ENCODE measurements at places on chromosomes 4 and X. TPM values are rescaled to one million over a fixed set of nuclear protein-coding genes. Genes with fewer than 3 reads are reported as not detected.

DNA sequence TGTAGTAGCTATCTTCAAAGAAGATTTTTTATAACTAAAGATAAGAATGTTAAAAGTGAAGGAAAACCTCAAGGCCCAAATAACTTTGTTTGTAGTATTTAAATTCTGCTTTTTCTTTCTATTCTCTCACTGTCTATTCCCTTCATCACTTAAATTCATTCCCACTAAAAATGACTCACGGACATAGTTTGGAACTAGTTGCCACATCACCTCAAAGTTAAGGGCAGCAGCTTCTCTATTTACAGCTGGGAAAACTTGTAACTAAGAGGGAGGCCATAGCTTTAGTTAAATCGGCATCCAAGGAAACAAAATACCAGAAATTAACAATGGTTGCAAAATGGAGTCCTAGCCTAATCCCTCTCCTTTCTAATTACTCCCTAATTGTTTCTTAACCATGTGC, 325.4 kb upstream of the MAGEB2 start:
- no peaks in the 10 kb centered on the region for H3K27me3 ChIP-seq
- no peak overlapping the region for H3K27ac ChIP-seq
- H3K4me1 ChIP-seq: no peaks in the 10 kb centered on the region

DNA sequence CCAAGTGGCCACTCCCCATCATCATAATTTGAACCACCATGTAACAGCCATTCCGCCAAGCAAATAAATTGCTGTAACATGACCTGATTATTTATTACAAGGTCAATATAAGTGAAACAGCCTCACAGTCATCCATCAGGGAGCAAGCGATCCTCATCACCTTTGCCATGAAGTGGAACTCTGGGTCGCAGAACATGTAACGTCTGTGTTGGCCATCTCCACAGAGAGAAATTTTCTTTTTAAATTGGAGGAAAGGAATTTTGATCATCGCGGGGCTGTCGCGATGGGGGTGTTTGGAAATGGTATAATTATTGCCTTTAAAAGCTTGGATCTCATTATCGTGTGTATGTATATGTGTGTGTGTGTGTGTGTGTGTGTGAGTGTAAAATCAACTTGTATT, 90.2 kb downstream of the SHOX start:
- no peak overlapping the region for H3K27ac ChIP-seq
- no peak overlapping the region for H3K4me3 ChIP-seq
- H3K36me3 ChIP-seq: no peaks in the 10 kb centered on the region
- no peaks in the 10 kb centered on the region for H3K4me1 ChIP-seq

DNA sequence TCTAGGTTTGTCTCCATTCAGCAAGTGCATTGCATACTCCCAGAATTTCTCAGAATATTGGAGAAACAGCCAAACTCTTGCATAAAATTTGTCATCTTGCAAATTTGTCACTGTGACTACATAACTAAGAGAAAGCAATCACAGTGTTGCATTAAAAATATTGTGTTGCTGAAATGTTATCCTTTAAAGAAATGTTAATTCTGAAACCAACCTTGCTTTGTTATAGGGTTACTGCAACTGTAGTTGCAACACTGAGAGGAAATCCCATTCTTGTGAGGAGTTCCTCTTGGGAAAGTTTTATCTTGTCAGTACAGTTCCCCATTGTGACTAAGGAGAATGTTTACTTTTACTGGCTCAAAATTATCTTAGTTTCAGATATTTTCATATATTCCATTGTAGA, 20.9 kb downstream of the CYBB start:
- no peaks in the 10 kb centered on the region for H3K36me3 ChIP-seq
- no peak for DNase-seq
- no peak overlapping the region for H3K27ac ChIP-seq
- H3K4me3 ChIP-seq: no peak overlapping the region
- H3K4me1 ChIP-seq: no peaks in the 10 kb centered on the region

Gene NEUROG2
- total RNA-seq: not detected

Gene UBE2A
- total RNA-seq: 40.1 TPM

Measured in ovary (tissue), 10 donors.